Retinal pigment epithelial cell (primary cell): ENCODE measurements at places on chromosomes 12 and 14.

GRCh38 chr12:121712461-121713256 lies at the start of gene TMEM120B:
TSS of gene TMEM120B (plus strand) at chr12:121712752. CDS start at chr12:121712896, 144 bp downstream.
- DNase-seq, result no peak

GRCh38 chr12:47746523-47746922 lies 12.2 kb downstream of the RAPGEF3 start:
- no peak for DNase-seq

DNA sequence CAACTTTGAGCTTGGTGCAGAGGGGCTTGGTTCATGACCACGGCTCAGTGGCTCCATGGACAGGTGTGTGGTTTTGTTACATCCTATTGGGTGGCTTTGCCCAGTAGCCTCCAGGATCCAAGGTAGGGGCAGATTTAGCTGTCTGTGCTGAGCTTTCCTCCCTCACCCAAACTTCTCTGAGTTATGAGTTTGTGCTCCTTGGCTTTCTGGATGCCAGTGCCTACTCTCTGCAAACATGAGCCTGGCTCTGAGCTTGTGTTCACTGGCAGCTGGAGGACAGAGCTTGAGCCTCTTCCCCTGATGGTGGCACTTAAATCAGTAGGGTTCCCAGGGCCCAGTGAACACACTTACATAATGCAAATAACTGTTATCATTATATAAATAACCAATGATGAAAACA lies 45.3 kb upstream of the HECTD1 start:
- DNase-seq, result no peak

DNA sequence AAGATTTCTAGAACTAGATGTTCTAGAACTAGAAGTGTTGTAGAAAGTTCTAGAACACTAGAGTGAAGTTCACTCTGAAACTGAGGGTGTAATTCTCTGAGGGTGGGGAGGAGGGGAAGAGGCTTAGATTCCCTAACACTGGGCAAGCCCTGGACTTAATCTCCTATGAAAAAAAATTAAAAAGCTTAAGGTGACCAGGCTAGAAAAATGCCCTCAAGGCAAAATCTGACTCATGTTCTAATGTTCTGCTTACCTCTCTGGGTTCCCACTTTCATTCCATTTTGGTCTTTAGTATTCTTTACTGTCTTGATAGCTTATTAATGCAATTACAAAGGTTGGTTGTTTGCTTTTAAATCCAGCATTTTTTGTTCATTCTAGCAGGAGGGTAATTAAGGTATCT lies 101.5 kb downstream of the KICS2 start:
- no peak for DNase-seq

DNA sequence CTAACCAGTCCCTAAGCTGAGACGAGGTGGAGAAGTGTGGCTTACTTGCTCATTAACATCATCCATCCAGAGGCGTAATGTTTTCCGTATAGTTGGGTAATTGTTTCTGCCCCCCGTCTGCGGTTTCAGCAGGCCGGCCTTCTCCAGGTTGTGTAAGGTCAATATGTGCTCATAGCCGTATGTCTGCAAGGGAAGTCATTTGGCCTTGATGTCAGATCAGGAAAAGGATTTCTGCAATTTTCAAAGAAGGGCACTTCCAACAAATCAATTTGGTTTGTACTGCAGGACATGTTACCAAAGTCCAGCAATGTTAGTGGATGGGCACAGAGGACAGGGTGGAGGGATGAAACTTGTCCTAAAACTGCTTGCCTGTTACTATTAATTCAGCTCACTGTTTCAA lies 9.9 kb upstream of the DIABLO start:
- DNase-seq, result no peak

GRCh38 chr14:65373016-65373670 lies 39.4 kb upstream of the FUT8 start:
- no peak for DNase-seq

DNA sequence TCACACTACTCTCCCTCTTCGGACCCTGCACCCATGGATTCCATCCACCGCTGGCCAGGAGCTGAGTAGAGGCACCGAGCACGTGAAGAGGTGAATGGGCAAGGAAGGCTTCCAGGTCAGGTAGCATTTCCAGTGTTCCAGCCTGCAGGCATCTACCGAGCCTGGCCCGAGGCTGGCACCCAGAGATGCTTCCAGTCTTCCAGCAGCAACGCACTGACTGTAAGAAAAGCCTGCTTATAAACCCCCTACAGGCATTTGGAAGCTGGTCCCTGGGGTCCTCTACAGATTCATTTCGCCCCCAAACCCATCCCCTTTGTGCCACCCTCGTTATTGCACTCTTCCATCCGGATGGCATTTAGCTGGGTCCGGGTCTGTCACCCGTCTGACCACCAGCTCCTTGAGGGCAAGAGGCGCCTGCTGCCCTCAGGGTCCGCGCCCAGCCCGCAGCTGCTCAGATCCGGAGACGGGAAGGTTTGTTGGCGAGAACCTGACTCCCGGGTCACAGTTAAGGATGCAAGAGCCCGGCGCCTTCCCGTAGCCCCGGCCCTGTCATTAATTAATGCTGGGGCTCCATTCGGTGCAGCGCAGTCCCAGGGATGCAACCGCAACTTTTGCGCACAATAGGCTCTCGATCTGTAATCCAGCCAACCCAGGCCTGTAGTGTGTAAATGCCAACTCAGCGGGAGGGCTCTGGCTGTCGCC lies 614 bp upstream of the MARK3 start:
- no peak for DNase-seq

DNA sequence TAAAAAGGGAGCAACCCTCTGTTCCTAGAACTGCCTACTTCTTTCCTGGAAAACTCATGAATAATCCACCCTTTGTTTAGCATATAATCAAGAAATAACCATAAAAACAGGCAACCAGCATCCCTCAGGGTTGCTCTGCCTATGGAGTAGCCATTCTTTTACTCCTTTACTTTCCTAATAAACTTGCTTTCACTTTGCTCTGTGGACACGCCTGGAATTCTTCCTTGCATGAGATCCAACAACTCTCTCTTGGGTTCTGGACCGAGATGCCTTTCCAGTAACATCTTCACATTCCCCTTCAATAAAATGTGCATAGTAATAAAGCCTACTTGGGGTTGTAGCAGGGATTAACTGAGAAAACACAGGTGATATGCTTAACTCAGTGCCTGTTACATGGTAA lies 286.4 kb upstream of the AMIGO2 start:
- DNase-seq, result no peak

DNA sequence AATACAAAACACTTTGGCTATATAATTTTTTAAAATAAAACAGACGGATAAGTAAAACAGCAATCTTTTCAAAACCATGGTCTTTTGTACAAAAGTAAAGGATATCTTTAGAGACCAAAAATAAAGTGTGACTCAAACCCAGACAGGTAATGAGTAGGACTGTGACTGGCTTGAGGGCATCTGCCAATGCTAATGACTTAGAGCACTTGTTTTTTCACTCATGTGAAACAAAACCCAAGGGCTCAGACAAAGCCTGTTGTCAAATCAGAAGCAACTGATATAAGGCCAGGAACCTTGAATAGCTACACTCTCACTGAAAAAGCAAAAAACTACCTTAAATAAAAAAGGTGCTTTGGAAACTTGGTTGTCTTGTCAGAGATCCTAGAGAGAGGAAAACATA lies 357.4 kb downstream of the TMEM117 start:
- no peak for DNase-seq

DNA sequence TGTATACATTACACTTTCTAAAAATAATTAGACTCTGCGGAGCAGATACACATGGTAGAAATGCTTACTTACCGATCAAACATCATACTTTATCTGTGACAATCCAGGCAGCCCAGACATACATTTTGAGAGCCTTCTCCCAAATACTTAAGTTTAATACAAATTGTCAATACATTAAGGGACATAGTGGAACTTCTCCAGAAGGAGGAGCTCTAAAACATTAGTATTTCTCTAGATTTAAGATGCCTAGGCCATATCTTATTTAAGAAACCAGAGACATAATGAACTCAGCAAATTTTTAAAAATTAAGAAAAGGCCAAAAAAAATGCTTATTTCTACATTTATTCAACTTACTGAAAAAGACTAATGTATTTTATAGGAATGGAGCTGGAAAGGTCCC lies 16.1 kb downstream of the ACSM4 start:
- DNase-seq, result no peak

DNA sequence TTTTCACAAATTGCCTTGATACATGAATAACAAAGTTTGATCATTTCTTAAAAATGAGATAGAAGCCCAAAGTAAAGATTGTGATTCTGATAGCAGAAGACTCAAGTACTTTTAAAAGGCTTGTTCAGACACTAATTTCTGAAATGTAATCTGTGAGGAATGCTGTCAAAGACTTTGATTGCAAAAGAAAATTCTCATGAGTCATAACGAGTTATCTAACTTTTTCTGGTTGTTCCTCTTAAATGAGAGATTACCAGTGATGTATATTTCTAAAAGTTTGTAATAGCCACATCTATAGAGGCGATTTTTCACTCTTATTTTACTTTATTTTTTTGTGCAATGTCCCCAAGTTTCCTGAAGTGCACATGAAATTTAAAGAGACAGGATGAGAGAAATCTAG lies 7.0 kb downstream of the PYGL start:
- no peak for DNase-seq

GRCh38 chr12:131991816-131992430 lies 42.2 kb downstream of the EP400 start:
- no peak for DNase-seq

DNA sequence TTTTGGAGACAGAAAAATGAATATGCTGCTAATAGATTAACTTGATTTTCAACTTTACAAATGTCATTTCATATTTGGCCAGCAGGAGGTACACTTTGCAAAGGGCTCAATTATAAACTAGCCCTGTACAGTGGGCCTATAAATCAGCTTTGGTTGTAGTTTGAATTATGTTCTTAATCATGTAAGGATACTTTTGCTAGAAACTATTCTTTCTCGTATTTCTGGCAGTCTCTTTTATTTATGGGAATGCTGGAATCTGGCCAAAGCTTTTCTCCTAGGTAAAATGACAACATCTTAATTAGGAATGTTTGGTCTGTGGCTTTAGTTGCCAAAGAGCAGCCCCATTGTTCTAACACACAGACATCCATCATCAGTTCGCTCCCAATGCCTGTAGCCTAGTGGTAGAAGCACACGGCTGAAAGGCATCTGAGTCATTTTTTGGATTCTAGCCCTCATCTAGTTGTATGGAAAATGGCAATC lies 1322.3 kb upstream of the SEL1L start:
- peak; percentile 87 for DNase-seq
